ENCODE measurements at places on chromosomes 1 and 21.

- DNase-seq, result no peak
Observed at GRCh38 chr21:32203877-32204480, 74.9 kb downstream of the MIS18A start.

DNA sequence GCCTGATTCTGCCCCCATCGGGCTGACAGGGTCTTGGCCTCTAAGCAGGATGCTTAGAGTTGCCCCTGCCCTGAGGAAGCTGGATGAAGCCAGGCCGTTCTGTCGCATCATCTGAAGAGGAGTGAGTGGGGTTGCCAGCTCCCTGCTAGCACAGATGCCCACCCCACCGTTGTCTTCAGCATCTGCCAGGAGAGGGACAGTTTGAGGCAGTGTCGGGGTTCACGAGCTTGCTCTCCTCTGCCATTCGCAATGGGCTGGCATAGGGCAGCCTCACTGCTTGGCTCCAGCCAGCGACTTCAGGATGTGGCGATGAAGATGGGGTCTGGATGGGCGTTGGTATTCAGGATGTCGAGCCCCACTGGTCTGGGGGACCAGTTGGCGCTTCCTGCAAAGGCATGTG lies 145.7 kb upstream of the VAMP3 start:
- no peak for DNase-seq

- DNase-seq, result no peak
Observed at GRCh38 chr21:34675871-34676270, 7.1 kb downstream of the CLIC6 start.

GRCh38 chr1:232529747-232530146 lies 100.2 kb downstream of the SIPA1L2 start:
- no peak for DNase-seq

- DNase-seq, result no peak
Observed at GRCh38 chr21:43758111-43758641, 17.9 kb downstream of the CSTB start.

GRCh38 chr1:184686540-184686939 lies 68.1 kb downstream of the EDEM3 start:
- DNase-seq, result no peak
